ENCODE measurements at places on chromosomes 5 and 9.

GRCh38 chr5:50352382-50352781, 88.7 kb downstream of the EMB start:
- DNase-seq, result no peak

GRCh38 chr9:109274884-109275730, 45.8 kb downstream of the EPB41L4B start:
- peak; percentile 88 for DNase-seq

- no peak for DNase-seq
Observed at GRCh38 chr9:22031655-22032411, 22.7 kb upstream of the CDKN2B start.

- DNase-seq, result no peak
Observed at GRCh38 chr9:91948597-91949391, 1.2 kb downstream of the ROR2 start.

DNA sequence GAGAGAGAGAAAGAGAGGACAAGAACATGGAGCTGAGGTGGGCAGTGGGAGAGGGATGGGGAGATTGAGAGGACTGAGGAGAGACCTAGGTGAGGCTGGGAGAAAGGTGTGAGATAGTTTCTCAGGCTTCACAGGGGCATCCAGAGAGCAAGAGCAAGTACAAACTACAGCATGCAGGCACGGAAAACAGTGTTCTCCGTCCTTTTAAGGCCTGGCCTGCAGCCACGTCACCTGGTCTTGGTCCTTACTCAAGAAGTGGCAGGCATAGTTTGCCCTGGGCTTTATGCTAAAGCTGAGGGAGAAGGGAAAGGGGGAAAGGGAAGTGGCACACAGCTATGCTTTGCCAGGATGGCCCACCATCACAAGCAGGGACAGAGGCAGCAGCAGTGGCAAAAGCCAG, 65.7 kb downstream of the SIL1 start:
- no peak for DNase-seq

GRCh38 chr5:152124409-152125041, 199.9 kb upstream of the GLRA1 start:
- no peak for DNase-seq
